ENCODE measurements at places on chromosomes 4 and X.

- no peak for DNase-seq
Observed at GRCh38 chr4:7714176-7714575, 225.5 kb downstream of the AFAP1 start.

GRCh38 chr4:168699224-168699878 lies 202.5 kb downstream of the PALLD start:
- no peak for DNase-seq

DNA sequence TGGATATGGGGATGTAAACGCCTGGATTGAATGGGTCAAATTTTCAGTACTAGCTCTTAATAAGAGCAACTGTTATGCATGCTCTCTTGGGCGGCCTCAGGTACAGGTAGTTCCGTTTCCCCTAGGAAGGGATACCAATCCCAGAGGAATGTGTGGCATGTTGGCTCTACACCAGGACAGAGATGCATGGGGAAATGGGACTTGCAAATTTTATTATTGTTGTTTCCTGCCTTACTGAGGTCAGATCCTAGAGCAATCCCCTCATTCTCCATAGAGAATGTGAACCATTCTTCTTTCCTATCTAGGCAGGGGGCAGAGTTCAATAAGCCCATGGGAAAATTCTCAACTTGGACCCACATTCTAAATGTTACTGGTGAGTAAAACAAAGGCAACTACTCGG lies 361.8 kb upstream of the FGF16 start:
- no peak for DNase-seq

DNA sequence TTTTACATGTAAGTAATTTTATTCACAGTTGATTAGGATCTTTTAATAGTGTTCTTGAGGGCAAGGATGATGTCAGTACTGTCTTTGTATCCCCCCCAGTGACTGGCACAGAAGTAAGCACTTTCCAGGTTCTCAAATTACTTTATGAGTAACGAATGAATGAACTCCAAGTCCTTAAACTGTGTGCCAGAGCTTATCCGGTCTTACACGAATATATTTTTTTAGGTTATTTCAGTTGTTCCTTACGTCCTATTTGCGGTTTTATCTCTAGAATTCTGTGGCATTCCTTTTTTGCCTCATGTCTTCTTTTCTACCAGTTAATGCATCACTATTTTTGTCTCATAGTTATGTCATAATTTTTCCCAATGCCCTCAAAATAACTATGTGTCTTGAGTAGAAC lies 106.9 kb upstream of the MID1IP1 start:
- DNase-seq = no peak

DNA sequence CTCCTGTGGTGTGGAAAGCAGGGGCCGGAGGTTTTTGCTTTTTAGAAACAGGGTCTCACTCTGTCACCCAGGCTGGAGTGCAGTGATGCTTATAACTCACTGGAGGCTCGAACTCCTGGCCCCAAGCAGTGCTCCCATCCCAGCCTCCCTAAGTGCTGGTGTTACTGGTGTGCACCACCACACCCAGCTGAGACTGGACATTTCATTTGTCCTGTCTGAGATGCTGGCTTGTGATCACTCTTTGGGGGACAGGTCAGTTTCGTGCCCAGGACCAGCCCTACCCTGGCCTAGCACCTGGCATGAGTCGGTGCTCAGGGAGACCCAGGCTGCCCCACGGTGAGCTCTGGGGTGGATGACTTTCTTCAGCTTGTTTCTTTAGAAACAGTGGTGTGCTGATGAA lies 11.3 kb downstream of the PSAPL1 start:
- no peak for DNase-seq

- DNase-seq = no peak
Observed at GRCh38 chr4:145792429-145792828, 112.5 kb downstream of the C4orf51 start.

GRCh38 chr4:13056630-13057189 lies 427.4 kb downstream of the RAB28 start:
- no peak for DNase-seq

GRCh38 chrX:47171996-47172395 lies 21.6 kb upstream of the UBA1 start:
- no peak for DNase-seq

DNA sequence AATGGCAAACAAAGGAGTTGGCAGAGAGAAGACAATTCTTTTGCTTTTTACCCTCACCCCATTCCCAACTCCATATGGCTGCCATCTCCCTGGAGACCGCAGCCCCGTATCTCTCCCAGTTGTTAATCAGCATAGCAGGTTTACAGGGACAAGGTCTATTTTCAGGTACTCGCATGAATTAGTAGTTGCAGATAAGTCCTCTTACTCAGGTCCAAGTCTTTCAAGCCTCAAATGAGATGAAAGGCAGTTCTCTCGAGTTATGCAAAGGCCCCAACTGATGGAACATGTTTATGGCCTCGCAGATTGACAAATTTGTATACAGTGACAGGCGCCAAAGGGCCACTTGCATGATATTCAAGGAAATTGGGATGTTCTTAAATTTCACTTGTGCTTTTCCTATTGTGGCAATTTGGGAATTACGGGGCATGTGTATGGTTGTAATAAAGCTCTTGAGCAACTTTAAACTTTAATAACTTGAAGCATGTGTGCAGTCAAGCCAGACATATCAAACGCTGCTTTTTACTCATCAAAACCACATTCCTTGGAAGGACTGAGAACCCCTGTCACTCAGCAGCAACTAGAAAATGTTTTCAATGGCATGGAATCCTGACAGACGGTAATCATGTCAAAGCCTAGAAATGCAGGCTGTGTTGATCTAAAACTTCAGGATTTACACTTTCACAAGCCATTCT lies 45.1 kb downstream of the KDR start:
- peak; percentile 29 for DNase-seq

DNA sequence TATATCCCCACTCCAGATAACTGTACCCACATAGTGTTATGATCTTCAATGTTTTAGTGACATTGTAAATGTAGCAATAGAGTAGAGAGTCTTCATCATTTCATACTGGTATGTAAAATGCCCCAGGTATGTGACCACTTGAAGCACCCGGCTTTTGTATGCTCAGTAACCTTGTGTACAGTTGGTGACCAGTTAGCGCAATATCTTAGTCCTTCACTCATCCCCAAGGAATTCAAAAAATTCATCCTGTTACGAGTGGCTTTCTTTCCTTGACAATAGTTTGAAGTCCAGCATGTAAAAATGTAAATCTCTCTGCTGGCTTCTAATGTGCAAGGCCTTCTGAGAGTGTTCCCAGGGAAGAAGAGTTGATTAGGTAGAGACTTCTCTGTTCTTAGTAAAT lies 145.6 kb downstream of the ARX start:
- no peak for DNase-seq

DNA sequence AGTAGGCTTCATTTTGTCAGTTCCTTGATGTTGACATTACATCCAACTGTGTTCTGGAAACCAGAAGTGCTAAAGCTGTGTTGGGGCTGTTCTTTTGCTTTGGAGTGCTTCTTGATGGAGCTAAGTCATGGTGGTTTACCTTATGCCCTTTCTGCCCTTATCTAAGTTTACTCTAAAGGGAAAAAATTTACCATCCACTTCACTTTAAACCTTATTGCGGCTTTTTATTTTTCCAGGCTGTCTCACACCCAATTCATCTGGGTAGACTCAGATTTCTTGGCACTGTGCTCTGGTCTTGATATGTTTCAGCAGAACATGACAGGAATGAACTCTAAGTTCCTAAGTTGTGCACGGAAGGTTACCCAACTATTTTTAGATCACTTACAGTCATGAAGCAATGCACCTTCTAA lies 104.7 kb upstream of the TTC29 start:
- DNase-seq = no peak

DNA sequence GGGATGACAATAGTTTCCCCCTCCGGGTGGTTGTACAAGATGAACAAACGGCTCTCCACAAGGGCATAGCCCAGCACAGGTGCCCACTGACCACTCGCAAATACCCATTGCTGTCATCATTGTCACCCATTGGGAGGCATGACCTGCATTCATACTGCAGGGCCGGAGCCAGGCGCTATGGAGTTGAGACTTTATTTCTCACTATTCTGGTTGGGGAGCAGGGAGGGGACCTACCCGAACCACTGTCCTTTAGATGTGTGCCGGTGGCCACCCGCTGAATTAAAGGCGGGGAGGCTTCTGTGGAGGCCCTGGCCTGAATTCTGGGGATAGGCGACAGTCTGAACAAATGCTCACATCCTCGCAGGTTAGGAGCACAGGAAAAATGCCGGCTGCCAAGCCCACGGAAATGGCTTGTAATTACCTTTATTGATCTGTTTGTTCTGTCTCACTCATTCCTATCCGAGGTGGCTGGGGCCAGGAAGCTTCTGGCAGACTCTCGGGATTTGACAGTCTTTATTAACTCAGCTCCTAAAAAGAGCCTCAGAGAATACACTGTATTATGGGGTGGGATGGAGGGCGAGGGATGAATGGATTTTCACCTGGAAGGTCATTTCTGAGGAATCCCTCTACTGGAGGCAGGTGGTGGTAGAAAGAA lies 125.1 kb upstream of the PSAPL1 start:
- DNase-seq = no peak

GRCh38 chrX:118968031-118968430 lies 6.4 kb upstream of the LONRF3 start:
- DNase-seq = no peak

DNA sequence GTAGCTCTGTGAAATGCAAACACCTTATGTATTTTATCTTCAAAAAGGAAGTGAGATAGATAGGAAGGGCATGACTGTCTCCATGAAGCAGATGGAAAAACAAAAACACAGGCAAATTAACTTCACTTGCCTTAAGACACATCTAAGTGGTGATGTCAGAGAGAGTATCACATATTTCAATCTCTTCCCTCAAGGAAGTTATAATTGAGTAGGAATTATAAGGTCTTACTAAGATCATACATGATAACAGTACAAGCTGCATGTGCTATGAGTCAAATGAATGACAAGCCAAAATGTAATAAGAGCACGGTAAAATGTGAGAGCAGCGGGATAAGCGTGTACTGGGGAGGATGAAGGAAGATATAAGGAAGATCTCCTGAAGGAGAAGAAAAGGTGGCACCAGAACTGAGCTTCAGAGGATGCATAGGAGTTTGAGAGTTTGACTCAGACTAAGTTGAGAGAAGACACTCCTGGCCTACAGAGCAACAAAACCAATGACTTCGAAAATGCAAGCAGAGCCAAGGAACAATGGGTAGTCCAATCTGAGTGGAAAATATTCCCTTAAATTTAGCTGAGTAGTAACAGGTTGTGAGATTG lies 43.3 kb upstream of the GALNT7 start:
- no peak for DNase-seq

GRCh38 chr4:147590249-147590920 lies 26.8 kb upstream of the TMEM184C start:
- peak; percentile 83 for DNase-seq

DNA sequence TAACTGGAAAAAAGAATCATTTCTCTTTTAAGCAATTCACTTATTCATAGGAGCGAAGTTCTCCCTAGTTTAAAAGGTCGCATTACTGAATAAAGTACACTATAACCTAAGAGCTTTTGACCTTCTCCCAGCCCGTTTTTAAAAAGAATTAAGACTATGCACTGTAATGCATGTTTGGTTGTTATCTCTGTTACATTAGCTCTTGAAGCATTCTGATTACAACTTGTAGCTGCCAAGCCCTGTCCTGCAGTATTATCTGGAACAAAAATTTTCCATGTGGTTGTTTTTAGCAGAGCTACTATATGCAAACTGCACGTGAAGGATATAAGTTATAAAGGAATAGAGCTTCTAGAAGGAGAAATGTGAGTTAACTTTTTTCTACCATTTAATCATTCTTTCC lies 8.1 kb downstream of the GAB1 start:
- peak; percentile 41 for DNase-seq

DNA sequence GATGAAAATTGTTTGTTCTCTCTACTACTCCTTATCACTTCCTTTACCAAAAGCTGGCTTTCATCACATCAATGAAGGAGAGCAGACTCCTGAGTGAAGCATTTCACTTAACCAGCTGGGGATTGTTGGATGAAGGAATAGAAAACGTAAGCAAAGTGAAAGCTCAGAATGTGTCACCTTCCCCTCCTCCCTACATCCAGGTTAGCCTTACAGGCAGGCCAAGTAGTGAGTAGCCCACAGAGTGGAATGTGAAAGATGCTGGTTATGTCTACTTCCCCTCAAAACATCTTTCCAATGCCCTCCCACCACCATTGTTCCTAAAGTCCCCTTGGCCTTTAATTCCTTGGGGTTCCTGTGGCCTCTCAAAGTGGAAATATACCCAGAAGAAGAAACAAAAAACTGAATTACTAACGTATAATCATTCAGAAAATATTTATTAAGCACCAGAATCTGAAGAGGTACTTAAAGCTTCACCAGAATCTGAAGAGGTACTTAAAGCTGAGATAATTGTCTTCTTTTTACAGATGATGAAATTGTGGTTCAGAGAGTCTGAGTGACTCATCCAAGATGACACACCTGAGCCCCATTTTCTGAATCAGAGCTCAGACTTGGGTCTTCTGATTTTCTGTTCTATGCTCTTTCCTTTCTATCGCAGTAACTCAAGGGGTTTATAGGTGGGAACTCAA lies 6.5 kb downstream of the P2RY4 start:
- DNase-seq = no peak

GRCh38 chr4:100417565-100417964 lies 100.3 kb downstream of the EMCN start:
- no peak for DNase-seq

DNA sequence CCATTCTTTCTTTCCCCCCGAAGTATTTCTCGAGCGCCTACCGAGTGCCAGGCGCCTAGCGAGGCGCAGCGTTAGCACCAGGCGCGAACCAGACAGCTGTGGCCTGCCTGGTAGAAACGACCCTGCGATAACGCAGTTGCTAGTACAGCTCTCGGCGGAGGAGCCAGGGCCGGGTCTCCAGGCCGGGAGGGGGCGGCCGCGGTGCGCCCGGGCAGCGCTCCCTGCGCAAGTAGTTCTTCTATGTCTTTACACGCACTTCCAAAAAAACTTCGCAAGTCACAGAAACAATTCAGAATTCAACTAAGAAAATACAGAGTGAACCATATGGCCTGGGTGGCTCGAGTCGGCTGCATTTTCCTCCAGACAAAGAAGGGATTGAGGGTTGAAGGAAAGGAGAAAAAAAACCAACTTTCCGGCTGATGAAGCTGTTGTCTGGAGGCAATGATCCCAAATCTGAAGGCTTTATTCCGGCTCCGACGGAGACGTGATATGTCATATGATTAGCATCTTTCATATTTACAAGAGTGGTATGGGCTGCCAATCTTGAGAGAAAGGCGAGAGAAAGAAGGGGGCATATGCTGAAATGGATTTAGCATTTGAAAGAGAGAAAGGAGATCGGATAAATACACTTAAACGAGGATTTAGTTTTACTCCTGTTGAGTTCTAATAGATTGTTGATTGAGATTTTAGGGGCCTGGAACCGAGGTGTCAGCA lies 7.2 kb upstream of the NEUROG2 start:
- peak; percentile 38 for DNase-seq

DNA sequence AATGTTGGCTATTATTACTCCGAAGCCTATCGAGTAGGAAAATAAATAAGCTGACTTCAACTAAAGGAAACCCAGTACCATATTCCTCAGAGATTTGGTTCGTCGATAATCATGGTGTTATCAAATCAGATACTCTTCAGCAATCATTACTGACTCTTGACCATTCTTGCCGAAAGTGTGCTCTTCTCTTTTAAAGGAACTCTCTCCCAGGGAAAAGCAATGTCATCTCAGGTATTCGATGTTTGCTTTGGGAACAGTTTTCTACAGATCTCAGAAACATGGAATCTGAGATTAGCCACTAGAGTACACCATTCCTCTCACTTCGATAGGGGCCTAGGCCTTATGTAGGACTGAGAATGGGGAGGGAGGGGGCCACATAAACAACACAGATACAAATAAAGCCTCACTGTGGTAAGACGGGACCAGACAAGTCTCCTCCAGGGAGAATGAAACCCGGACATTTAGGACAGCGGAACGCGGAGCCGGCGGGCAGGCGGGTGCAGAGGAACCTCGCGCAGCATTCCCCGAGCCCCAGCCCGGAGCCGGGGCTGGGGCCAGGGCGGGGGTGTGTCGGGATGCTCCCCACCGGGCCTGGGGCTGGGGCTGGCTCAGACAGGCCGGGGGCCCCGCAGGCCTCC lies 581 bp downstream of the DNAJB14 start:
- DNase-seq = peak; percentile 22

Data from skin of body (tissue), 3 donors.